ENCODE measurements at places on chromosomes 2 and 18.

- DNase-seq = no peak
Measured at GRCh38 chr2:217064234-217065011, 204.6 kb upstream of the TNP1 start.

DNA sequence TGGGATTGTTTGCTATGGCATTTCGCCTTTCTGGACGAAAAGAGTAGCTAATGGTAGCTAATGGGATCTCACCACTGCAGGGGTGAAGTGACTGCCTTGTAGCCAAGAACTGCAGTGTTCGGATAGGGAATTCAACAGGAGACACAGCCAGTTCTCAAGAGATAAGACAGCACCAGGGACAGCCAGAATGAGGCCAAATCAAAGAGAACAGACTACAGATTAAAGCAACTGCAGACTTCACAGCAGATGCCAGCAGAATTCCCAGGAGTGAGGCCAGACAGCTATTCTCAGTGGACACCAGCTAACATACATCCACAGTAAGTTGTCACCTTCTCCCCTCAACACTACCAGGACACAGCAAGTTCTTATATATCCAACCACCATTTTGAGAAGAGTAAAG lies 124.0 kb downstream of the PLA2R1 start:
- no peak for DNase-seq

- DNase-seq = no peak
Measured at GRCh38 chr18:35085450-35086380, 44.5 kb downstream of the MAPRE2 start.

DNA sequence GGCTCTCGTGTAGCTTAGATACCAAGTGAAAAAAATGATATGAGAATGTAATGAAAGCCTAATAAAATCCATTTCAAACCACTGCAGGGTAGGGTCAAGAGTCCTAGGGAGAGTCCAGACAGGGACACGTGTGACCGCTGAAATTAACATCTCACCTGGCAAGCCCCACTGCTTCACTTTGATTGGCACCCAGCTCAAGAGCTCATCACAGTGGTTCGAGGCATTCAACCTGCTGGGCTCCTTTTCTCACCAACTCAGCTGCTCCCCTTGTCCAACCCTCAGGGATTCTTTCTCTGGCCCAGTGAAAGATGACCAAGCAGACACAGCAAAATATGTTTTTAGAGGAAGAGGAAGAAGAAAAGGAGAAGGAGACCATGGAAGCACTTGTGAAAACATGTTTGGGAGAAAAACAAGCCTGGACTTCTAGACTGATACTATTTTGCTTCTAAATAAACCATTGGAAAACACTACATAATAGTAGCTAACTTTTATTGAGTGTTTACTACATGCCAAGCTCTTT lies 49.2 kb upstream of the CREB1 start:
- no peak for DNase-seq

- no peak for DNase-seq
Measured at GRCh38 chr2:234386971-234387370, 109.9 kb downstream of the ARL4C start.

- no peak for DNase-seq
Measured at GRCh38 chr18:48888773-48889080, 62.0 kb downstream of the SMAD7 start.

DNA sequence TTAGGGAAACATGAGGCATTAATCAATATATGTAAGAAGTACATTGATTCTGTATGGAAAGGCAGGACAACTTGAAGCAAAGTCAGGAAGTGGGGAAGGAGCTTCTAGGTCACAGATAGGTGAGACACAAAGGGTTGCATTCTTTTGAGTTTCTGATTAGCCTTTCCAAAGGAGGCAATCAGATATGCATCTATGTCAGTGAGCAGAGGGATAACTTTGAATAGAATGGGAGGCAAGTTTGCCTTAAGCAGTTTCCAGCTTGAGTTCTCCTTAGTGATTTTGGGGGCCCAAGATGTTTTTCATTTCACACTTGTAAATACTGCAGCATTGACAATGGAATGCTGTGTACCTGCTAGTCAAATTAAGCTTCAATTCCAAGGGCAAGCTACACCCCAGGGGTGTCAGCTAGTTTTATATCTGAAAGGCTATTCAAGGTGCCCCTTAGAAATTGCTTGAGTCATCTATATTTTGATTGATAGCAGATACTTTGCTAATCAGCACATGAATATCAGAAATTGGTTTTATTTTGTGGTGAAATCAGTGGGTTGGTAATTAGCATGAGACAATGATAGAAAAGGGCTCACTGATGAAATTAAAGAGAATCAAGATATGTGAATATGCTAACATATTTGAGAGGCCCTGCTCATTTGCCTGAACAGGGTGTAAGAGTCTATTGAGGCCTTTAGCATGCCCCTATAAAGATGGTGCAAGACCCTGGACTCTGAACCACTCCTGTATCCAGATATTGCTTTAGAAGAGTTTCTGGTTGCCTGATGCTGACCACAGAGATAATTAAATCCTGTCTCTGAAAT lies 131.5 kb downstream of the TMEM17 start:
- no peak for DNase-seq

GRCh38 chr2:172252154-172252553 lies 149.5 kb upstream of the DLX2 start:
- no peak for DNase-seq

DNA sequence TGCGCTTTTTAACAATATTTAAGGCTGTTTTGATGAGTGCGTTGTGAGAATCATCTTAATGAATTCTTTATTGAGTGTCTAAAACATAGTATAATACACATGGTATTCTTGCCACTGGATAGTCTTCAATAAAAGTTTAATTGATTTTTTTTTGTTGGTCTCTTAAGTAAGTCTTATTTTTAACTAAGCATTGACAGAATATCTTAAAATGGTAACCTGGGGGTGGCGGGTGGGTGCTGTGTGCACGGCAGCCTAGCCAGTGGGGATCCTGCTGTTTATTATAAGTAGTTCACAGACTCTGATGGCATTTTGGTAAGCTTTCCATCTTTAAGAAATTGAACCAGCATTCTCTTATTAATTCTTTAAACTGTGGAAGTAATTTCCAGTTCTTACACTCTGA lies 6.0 kb downstream of the SOX11 start:
- DNase-seq = peak; percentile 54

DNA sequence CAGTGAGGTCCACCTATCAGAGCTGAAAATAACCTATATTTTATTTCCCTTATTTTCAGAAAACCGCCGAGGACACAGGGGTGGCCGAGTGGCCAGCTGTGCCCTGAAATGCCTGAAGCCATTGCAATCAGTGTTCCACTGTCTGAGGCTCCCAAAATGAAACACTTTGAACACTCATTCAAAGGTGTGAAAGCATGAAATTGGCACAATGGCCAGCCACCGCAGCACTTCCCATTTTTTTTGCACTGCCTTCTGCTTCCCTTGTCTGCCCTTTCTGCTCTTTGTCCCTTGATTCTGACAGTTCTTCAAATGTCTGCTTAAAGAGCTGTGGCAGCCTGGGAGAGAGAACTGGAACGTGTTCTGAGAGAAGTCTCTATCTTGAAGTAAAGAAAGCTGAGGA lies 1127.5 kb upstream of the CELF4 start:
- DNase-seq = no peak

GRCh38 chr2:190535121-190535439 lies 558 bp upstream of the NEMP2 start:
- DNase-seq = no peak

DNA sequence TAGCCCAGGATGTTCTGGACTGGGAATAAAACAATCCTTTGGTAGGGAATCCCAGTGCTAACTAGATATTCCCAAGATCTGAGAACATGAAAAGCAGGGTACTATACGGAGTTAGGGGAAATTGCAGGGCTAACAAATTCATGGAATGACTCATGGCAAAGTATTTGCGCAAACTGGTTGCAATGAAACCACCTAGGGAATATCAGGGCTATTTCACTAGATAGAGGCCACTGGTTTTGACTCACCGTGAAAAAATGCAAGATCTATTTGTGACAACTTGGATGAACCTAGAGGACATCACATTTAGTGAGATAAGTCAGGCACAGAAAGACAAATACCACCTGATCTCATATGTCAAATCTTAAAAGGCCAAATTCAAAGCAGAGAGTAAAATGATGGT lies 233.3 kb downstream of the MBD2 start:
- DNase-seq = no peak

- no peak for DNase-seq
Measured at GRCh38 chr2:232419245-232420072, 12.8 kb downstream of the ALPG start.

GRCh38 chr2:189115126-189115525 lies 64.4 kb downstream of the COL5A2 start:
- no peak for DNase-seq

DNA sequence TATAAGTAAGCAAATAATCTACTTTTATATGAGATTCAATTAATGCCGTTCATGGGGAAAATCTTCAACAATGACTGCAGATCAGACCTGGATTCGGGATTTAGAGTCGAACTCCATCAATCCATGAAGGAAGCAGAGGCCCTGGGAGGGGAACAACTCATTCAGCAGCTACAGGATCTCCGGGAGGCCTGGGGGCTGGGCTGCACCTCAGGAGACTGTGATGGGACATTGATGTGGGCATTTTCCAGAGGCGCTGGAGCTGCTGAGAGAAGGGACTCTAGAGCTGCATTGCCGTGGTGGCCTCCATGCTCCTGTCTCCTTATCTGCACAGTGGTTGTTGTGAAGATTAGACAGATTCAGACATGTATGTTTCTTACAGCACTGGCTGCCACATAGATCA lies 76.9 kb downstream of the MYT1L start:
- DNase-seq = no peak

- DNase-seq = no peak
Measured at GRCh38 chr2:199734651-199735050, 116.3 kb downstream of the FTCDNL1 start.

- peak; percentile 3 for DNase-seq
Measured at GRCh38 chr2:180169474-180169873, 162.4 kb upstream of the CWC22 start.

DNA sequence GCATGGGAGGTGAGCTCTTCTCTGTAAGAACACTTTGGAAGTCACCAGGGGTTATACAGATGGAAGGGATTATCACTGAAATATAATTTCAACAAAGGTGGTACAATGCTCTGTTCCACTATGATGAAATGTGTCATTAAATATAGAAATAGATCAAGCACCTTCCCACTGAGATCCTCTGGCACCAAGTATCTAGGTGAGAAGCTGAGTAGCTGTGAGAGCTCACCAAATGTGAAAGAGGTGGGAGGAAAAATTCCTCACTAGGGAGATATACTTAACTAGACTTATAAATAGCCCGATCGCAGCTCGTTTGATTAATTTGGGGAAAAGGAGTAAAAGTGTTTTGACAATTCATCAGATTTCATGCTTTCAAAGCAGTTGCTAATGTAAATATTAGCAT lies 247.6 kb downstream of the SMAD2 start:
- no peak for DNase-seq

DNA sequence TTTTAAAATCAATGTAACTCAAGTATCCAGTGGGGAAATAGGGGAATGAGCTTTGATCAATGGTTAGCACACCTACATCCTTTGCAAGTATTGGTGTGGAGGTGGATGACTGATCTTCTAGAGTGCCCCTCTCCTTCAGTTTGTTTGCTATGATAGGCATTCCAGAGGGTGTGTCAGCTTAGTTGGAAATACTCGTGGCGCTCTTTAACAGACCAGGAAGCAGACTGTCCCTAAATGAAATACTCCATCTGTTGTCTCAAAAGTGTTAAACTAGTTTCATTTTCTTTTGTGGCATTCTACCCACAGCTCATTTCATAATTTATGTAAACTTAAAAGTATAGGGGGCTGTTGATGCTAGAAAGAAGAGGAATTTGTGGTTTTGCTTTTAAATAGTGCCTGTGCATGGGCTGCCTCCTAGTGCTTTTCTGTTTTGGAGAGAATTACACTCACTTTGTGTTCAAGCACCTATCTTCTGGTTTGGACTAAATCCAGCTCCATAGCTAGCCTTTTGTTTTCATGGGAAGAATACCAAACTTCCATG lies 66.2 kb downstream of the STAT1 start:
- no peak for DNase-seq
